Stimulated activated CD8-positive, alpha-beta memory T cell treated with anti-CD3 and anti-CD28 coated beads, Interleukin-4, amount 100 ng/mL, for 1 hour (primary cell): ENCODE measurements at places on chromosomes 4 and X.
A peak's percentile ranks its signal among the peaks of the same experiment; 100 is the strongest.

DNA sequence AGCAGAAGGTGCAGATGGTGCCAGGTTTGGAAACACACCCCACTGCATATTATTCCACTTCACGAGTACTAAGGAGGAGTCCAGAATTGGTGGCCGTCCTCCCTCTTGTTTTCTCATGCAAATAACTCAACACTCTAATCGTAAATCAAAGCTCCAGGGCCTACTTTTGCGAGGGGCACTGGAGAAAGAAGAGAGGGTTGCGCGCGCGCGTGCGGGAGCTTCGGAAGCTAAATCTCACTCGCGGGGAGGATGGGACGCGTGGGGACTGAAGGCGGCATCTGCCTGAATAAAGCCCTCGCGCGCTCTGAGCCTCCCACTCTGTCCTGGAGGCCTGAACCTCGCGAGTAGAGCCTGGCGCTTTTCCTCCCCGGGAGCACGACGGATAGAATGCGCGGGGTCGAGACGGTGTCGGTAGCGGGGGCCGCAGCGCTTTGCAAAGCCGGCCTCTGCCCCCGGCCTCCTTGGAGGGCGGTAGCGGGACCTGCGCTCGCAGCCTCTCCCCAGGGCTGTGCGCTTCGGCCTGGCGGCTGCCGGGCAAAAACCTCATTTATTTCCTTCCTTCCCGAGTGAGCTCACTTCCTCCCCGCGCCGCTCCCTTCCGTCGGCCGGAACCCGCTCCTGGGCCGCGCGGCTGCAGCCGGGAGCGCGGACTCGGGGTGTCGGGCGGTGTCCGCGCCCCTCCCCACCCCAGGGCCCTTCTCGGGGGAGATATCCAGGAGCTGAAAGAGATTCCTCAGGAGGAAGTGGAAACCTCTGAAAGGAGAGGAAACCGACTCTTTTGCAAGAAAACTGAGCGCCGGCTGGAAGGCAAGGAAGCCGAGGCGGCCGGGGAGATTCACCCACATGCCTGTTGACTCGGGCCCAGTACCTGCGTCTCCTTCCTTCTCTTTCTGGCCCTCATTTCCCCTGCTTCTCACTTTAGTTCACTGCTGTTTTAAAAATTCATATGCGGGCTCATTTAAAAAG lies 20.7 kb downstream of the HAND2 start:
- DNase-seq, result no peak

- DNase-seq, result no peak
Observed at GRCh38 chrX:7233580-7234406, 85.8 kb upstream of the PUDP start.

DNA sequence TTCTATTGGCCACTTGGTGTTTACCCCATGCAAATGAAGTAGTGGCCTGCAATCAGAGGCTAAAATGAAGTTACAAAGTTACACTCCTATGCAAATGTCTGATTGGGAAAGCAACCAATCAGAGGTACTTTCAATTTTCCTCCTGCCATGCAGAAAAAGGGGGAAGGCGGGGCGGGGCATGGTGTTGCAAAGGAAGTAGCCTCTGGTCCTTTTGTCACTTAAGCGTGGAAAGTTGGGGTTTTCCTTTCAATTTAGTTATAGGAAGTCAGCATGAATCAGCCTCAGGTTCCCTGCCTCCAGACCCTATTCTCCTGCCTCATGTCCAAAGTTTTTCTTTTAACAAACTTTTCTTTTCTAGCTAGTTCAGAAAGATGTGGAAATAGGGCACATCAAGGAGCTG lies 69.3 kb downstream of the GPC4 start:
- no peak for DNase-seq

DNA sequence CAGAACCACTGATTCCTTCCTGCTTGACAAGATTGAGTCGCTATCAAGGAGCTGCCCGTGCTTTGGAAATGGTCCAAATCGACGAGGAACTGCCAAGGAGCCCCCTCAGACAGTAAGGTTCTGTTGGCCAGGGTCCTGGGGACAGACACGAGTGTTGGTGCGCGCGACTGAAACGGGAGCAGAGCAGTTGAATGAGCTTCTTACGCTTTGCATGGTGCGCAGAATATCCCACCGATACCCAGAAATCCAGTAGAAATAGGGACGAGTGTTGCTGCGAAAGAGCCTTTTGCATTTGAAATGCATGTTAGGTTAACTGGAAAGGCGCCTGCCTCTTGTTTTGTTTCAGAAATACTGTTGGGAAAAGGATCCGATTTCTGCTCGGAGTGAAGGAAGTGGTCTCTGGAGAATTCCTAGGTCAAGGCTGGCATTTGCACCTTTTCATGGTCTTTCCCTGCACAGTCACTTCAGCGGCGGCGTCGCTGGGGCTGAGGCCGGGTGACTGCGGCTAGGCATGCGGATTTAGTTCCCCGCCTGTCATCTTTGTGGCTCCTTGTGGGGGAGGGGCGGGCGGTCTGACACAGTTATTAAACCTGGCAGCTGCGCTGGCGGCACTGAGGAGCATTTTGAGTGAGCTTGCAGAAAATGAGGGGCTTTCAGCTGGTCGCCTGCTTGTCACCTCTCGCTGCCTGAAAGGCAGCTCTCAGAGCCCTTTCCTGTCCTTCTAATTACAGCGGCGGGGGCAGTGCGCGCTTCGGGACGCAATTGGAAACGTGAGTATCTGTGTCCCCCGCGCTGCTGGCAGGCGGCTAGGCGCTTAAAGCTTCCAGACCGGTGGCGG lies 51.5 kb upstream of the TRIM2 start:
- DNase-seq, result peak; percentile 16

DNA sequence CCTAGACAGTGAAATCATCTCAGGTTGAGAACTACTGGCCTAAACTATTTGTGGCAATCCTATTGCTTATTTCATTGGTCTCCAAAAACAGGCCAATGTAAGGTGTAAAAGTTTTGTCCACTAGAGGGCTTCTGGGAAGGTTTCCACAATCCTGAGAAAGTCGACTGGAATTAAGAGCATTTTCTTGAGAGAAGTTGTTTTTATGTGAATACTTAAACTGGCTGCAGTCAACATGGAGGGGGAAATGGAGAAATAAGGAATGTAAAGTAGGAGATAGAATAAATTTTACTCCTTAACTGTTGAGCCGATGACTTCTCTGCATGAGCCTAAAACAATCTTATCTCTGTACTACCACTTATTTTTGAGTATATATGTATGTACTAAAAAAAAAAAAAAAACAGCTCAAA lies 11.0 kb upstream of the EIF4E start:
- no peak for DNase-seq

GRCh38 chr4:24330172-24330571 lies 254.2 kb downstream of the DHX15 start:
- DNase-seq, result no peak

DNA sequence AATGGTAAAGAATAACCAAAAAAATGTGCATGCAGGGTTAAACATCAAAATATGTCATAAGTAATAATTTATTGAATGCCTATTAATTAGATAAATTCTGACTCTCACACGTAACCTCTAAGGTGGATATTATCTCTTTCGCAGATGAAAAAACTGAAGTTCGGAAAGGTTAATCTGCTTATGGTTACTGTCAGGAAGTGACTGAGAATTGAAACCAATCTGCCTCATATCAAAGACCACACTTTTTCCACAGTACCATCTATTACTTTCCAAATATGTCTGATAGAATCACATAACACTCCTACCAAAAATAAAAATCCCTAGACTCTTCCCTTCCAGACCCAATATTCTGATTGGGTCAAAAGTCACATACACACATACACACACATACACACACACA lies 6.2 kb downstream of the CHIC2 start:
- DNase-seq, result no peak

GRCh38 chr4:76562161-76562560 lies 127.1 kb downstream of the SHROOM3 start:
- no peak for DNase-seq

DNA sequence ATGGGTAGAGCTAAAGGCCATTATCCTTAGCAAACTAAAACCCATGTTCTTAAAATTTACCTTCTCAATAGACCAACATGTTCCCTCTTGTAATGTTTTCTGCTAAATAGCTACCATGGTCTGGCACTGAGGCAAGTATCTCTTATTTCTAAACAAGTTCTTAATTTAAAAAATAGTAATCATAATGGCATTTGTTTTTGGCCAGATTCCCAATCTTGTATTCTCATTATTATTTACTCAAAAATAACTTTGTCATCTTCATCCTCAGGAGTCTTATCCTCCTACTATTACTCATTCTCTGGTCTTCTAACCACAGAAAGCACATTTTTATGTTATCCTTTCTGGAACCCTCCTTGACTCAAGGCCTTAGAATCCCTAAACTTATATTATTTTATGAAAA lies 931.2 kb downstream of the CCSER1 start:
- no peak for DNase-seq

- DNase-seq, result no peak
Observed at GRCh38 chrX:114985967-114986592, 31.3 kb downstream of the IL13RA2 start.

DNA sequence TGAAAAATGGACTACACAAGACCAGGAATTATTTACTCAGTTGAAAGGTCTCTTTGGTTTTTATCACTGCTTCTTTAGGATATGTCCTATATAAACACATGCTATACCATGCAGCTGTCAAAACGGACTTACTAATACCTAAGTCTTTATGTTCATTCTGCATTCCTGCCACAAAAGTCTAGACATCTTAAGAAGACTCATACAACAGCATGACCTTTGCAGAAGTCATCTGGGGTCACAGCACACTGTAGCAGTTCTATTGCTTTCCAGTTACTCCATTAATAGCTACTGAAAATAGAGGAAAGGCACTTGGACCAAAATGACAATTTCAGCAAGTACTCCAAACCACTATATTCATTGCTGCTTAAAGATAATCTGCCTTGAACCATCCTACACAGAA lies 53.2 kb downstream of the DDX60 start:
- no peak for DNase-seq

DNA sequence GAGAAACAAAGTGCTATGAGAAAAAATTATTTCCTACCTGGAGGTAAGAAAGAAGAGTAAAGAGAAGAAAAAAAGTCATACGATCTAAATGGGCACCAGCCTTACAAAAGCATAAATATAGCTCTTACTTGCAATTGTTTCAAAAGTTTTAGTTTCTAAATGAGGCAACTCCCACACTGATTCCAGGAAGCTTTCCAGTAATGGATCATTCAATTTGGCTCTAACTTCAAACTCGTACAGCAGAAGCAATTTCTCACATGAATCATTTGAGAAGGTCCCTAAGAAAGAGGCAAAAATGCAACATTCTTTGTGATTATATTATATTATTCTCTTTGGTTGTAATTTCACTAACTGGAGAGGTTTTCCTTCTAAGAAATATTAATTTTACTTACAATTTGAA lies 109.9 kb downstream of the DLG3 start:
- DNase-seq, result no peak

GRCh38 chr4:36286481-36286871 lies 5.1 kb downstream of the DTHD1 start:
- no peak for DNase-seq

DNA sequence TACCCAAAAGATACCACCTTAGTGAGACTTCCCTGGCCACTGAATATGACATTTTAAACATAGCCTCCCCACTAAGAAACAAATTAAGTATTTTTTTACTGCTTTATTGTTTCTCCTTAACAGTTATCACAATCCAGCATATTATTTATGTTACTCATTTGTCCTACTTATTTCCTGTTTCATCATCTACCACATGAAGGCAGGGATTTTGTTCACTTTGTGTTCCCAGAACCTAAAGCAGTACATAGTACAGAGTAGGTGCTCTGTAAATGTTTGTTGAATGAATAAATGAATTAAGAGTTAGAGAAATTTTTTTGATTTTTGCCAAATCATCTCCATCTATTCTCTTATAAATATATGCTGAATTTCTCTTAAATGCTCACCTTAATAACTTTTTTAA lies 318.4 kb upstream of the GIMD1 start:
- no peak for DNase-seq

DNA sequence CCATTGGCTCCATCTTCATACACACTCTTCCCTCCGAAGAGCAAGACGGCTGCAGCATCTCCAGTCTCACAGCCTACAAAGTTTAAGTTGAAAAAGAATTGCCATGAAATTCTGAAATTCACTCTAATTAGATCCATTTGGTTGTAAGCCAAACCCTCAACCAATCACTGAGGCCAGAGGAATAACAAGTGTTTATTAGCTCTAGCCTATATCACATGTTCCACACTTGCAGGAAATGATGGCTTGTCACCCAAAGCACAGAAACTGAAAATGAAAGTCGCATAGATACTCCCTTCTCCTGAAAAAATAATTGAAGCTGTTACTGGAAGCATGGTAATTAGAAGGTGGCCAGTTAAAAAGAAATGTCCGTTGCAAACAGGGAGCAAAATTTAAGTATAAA lies 1071.8 kb downstream of the CCSER1 start:
- DNase-seq, result no peak
